ENCODE measurements at places on chromosomes 6 and 20.

GRCh38 chr6:146550911-146551310 lies 7.3 kb downstream of the RAB32 start:
- DNase-seq: no peak

GRCh38 chr6:2157441-2158127 lies 87.8 kb downstream of the GMDS start:
- no peak for DNase-seq

GRCh38 chr6:160161647-160161986 lies 40.0 kb downstream of the SLC22A1 start:
- DNase-seq: no peak

- no peak for DNase-seq
Measured at GRCh38 chr6:136338486-136338885, 48.8 kb upstream of the BCLAF1 start.

GRCh38 chr20:11553603-11554002 lies 364.1 kb upstream of the BTBD3 start:
- no peak for DNase-seq

GRCh38 chr6:113182370-113183141 lies 674.6 kb upstream of the MARCKS start:
- DNase-seq: no peak

DNA sequence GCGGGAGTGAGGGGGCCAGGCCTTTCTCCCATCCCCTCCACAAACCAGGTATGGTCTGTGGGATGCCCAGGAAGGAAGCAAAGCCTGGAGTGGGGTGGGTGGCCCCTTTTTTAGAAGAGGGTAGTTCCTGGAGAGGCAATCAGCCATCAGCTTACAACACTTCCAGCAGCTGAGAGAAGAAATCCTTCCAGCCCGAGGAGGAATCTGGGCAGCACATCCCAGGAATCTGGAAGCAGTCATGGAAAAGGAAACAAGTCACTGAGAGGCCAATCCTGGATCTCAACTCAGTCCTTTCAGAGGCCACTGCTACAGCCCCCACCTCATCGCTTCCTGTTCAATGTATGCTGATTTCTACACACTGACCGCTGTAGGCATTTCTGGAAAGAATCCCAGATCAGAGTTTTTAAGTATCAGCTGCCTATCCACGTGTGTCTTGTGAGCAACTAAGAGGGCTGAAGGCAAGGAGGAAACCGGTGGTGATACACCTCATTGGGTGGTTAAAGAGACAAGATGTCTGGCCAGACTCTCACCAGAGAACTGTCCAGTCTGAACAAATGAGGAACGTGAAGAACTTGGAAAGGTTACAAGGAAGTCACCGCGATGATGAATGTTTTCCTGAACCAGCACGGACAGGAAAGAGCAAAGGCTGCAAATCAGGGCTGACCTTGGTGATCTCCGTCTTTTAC lies 92.9 kb upstream of the SHLD1 start:
- no peak for DNase-seq

DNA sequence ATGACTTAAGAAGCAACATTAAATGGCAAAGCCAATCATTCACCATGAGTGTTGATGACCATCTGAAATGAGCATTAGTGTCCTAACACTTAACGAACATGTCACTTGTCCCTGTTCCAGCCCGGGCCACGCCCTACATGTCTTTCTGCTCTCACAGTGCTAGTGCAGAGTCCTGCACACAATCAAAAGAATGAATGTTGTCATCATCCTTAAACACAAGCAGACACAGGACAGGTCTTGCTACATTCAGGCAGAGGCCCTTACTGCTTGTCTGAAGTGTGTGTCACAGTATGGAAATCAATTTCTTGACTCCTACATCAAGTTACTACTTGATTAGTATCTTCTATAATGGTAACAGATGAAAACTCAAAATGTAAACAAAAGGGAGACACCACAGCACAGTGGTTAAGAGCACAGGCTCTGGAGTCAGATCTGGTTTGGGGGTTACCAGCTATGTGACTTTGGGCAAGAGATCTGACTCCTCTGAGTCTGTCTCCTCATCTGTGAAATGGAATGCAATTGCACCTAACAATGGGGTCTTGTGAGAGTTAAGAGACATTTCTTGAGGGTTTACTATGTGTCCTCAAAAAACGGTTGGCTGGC lies 17.4 kb downstream of the UBE2V1 start:
- DNase-seq: no peak

DNA sequence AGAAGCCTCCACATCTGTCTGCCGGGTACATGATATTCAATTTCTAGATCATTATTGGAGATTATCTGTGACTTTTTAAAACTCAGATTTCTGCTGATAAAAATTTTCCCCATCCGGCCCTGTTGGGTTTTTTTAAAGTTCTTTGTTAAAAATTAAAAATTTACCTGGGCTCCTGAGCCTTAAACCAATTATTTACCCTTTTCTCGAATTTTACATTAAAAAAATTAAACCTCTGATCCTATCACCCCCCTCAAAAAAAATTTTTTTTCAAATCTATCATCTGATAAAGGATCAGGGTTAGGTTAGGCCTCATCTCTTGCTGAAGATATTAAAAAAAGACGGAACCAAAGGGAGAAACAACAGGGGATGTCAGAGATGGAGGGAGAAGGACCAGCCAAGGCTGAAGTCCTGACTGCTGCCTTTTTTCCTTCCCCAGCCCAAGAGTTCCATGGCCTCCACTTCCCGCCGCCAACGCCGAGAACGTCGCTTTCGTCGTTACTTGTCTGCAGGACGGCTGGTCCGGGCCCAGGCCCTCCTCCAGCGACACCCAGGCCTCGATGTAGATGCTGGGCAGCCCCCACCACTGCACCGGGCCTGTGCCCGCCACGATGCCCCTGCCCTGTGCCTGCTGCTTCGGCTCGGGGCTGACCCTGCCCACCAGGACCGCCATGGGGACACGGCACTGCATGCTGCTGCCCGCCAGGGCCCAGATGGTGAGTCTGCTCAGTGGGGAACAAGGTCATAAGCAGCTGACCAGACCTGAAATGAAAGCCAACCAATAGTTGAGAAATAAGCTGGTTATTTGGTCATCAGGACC lies 527 bp downstream of the NFKBIL1 start:
- DNase-seq: no peak

- no peak for DNase-seq
Measured at GRCh38 chr6:16907991-16908390, 146.7 kb upstream of the ATXN1 start.

DNA sequence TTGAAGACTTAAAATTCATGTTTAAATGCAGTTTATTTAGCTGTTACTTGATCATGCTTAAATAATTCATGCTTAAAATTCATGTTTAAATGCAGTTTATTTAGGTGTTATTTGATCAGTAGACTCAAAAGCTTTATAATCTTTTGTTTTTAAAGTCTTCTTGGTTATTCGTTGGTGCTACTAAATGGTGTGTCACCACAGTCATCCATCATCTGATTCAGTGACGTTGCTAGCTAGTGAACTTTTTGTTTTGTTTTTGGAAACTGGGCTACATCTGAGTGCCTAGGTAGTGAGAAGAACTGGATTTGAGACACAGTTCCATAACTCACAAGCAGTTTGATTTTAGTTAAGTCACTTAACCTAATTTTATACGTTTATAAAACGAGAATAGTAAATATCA lies 20.9 kb downstream of the SCAF8 start:
- DNase-seq: no peak

- peak; percentile 12 for DNase-seq
Measured at GRCh38 chr6:52640170-52640569, 30.7 kb upstream of the TMEM14A start.

GRCh38 chr20:36493051-36493800 lies 48.1 kb upstream of the MYL9 start:
- DNase-seq: no peak

- DNase-seq: no peak
Measured at GRCh38 chr6:68144667-68145066, 490.4 kb upstream of the ADGRB3 start.

DNA sequence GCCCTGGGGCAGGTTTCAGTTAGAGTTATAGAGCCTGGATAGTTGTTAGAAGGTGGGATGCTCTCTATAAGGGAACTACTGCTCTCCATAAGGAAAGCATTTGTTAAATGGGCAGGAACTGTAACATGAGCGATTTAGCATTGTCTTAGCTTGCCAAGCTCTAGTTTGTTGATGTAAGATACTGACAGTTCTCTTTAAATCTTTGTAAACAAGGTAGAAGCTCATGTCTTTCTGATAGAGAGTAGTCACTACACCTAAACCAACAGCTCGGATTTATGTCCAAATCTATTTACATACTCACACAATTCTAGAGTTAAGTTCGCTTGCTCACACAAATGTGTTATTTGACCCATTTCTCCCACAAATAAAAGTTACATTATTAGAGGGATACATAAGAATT lies 87.3 kb downstream of the PLCB1 start:
- no peak for DNase-seq

DNA sequence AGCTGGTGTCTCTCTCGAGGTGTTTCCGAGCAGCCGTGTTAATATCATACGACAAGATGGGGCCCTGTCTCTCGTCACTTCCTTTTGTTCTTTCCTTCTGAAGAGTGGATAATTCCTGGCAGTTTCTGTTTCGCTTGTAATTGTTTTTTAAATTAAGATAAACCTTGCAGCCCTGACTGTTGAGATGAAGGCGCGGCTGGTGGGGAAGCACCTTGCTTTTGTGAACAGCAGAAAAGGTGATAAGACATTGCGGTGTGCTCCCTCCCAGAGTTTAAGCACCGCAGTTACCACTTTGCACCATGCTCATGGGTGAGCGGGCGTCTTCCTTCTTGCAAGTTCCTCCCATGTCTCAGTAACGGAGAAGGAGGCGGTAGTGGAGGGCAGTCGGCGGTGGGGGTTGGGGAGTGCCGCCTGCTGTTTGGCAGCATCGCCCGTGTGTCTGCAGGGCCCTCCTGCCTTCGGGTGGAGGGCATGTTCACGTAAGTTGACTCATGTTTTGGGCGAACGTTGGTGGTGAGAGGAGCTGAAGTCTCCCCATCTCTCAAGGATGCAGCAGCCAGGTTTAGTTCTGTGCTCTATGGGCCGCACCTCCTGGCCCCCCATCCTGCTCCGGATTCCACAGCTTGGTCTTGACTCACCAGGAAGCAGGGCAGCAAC lies 345.9 kb downstream of the TAF4 start:
- DNase-seq: no peak

GRCh38 chr6:34601706-34602105 lies 45.6 kb upstream of the SPDEF start:
- no peak for DNase-seq

DNA sequence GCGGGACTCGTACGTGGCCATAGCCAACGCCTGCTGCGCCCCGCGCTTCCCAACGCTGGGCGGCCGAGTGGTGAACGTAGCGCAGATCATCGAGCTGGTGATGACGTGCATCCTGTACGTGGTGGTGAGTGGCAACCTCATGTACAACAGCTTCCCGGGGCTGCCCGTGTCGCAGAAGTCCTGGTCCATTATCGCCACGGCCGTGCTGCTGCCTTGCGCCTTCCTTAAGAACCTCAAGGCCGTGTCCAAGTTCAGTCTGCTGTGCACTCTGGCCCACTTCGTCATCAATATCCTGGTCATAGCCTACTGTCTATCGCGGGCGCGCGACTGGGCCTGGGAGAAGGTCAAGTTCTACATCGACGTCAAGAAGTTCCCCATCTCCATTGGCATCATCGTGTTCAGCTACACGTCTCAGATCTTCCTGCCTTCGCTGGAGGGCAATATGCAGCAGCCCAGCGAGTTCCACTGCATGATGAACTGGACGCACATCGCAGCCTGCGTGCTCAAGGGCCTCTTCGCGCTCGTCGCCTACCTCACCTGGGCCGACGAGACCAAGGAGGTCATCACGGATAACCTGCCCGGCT lies 3.4 kb downstream of the SLC32A1 start:
- DNase-seq: no peak

DNA sequence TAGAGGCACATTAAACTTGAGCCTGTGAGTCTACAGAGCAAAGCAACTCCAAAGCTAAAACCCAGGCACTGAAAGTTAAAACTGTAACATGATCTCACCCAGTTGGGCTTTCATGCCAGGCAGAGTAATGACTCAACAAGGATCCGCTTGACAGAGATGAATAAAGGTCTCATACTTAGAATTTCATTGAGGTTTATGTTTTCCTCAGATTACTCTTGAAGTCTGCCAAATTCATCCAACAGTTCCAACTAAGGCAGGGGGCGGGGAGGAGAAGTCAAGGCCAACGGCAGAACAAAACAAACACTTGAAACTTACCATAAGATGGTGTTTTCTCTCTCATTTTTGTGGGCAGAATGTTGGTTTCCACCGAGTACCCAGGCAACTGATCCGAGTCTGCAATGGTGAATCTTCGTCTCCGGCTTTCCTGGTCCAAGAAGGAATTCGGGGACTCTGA lies 54.0 kb upstream of the IPCEF1 start:
- peak; percentile 30 for DNase-seq

DNA sequence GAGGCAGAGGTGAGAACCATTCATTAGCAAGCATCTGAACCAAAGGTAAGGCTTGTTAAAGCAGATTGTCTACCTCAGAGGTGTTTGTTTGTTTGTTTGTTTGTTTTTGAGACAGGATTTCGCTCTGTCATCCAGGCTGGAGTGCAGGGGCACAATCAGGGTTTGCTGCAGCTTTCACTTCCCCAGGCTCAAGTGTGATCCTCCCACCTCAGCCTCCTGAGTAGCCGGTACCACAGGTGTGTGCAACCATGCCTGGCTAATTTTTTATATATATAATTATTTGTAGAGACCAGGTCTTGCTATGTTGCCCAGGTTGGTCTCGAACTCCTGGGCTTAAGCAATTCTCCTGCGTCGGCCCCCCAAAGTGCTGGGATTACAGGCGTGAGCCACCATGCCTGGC lies 17.2 kb downstream of the CYP39A1 start:
- DNase-seq: no peak

GRCh38 chr6:23089981-23090380 lies 520.6 kb downstream of the HDGFL1 start:
- no peak for DNase-seq

- DNase-seq: peak; percentile 74
Measured at GRCh38 chr6:17866876-17867444, 120.5 kb downstream of the KIF13A start.

DNA sequence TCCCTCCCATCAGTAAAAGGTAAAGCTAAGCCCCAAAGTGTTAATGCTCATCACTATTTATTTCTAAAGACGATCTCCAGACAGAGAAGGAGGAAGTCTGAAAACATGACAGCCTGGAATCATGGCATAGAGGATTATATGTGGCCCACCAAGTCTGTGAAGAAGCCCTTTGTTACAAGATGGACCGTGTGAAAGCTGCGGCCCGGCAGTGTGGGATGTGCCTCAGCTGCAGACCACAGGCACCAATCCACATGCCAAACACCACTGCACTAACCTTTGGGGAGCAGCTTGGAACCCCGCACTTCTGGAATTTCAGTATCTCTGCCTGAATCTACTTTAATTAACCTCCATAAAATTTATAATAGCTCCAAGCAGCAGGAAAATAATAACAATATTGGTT lies 90.4 kb downstream of the SLC23A2 start:
- DNase-seq: no peak

- DNase-seq: no peak
Measured at GRCh38 chr20:59289994-59290393, 10.4 kb upstream of the EDN3 start.
